ENCODE measurements at places on chromosomes 4 and X.

GRCh38 chr4:101910786-101911373 is 120.3 kb downstream of the BANK1 start:
- DNase-seq = no peak

- no peak for DNase-seq
These were observed 532.8 kb downstream of the FAT4 start for GRCh38 chr4:125847518-125847917.

DNA sequence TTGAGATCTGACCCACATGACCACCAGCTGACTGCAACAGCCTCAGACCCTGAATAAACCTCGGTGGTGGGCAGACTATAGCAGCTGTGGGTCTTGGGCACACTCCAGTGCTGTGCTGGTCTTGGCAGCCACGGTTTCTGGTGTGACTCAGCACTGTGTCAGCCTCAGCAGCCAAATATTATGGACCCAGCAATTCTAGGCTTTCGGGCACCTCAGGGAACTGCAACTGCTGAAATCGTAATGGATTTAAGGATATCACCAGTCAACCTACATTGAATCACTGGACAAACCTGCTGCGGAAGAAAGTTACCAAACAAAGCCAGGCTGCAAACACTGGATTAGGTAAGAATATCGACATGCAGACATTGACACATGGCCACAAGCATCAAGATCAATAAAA is 10.5 kb upstream of the UBE2NL start:
- DNase-seq = no peak

- DNase-seq = no peak
These were observed 136.4 kb upstream of the GUCY1A1 start for GRCh38 chr4:155530290-155530689.

- no peak for DNase-seq
These were observed 344.4 kb downstream of the UNC5C start for GRCh38 chr4:95204267-95204844.

Measured in sciatic nerve (tissue), 2 donors.